ENCODE measurements at places on chromosomes 4 and X.

- DNase-seq: no peak
Observed at GRCh38 chrX:43564953-43565352, 91.1 kb upstream of the MAOA start.

DNA sequence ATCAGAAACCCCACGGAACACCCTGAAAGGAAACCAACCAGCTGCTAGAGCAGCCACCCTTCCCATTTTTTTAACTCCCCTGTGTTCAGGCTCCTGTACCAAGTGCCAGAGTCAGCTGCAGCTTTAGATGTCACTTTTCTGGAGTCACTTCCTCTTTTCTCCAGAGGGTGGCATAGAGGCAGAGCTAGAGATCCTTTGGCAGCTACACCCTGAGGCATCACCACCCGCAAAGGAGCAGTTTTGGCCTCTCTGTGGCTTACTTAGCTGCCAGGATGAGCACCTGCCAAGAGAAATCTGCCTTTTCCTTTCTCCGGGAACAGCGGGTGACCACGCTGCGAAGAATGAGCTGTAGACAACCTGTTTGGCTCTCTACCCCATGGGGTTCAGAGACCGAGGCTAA is 58.0 kb upstream of the CHRDL1 start:
- DNase-seq: peak; percentile 19

- no peak for DNase-seq
Observed at GRCh38 chrX:56554870-56555269, 8.6 kb upstream of the UBQLN2 start.

DNA sequence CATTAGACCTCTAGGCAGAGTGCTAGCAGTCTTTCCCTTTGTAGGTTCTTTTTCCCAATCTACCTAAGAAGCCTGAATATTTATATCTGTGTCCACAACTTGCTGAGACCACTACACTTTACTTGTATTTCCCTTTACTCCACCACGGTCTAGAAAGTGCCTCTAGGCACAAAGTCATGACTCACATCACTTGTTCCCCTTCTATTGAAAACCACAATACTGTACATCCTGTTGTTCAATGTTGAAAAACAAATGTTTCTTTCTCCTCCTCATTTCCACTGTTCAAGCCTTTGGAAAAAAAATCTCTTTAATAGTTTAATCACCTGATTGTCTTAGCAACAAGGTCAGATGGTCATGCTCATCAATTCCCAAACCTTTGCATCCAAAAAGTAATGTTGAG is 326.7 kb downstream of the GUCY2F start:
- no peak for DNase-seq
